ENCODE measurements at places on chromosomes 7 and 10.

DNA sequence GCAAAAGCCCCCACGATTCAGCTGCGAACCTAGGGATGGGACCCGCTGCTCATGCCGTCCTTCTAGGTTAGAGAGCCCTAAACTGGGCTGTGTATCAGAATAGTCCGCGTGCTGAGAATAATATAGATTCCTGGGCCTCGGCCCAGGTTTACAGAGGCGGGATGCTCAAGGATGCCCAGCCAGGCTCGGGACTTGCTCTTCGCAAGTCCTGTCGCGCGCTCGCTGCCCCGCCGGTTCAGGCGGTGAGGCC is 266 bp upstream of the STMP1 start:
- DNase-seq: no peak

GRCh38 chr10:12797471-12798262 is 203.8 kb downstream of the CCDC3 start:
- DNase-seq: no peak

DNA sequence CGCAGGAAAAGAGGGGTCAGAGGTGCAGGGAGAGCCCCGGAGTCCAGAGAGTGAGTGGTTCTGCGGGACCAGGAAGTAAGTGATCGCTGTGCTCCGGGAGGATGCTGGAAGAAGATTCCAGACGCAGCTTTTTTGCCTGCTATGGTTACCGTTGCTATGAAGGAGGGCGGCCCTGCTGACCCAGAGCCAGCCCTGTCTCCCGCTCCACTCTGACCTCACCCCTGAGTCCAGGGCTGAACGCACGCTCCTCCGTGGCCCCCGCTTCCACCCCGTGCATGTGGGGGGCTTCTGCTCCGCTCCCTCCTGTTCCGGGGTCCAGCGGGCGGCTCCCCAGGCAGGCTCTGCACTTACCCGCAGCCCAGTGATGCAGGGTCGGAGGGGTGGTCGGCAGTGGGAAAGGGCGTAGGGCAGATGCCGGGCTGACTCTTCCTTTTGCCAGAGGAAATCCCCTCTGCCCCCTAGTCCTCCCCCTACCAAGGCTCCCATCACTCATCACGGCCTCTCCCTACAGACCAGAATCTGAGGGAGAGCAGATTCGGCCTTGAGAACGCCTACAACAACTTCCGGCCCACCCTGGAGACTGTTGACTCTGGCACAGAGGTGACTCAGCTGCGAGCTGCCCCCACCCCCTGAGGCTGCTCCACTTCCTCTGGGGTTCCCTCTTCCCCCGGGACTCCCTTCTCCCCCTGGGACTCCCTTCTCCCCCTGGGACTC is 2.7 kb upstream of the MUC17 start:
- DNase-seq: peak; percentile 26

GRCh38 chr7:5646846-5647245 is 134.6 kb downstream of the RNF216 start:
- no peak for DNase-seq

DNA sequence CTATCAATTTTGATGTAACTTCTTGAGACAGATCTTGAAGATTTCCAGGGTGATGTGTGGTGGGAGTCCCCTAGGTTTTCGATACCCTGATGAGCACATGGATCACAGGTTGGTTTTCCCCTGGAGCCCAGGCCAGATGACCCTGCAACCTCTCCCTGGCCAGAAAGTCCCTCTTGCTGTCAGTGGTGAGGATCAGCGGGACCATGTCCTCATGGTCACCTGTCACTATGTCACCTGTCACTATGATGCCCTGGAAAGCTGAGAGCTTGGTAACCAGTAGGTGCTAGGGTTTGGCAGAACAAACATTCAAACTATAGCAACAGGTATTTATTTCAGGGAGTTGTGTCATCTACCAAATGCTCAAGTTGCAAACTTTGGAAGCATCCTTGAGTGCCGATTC is 197.9 kb downstream of the ARHGAP12 start:
- DNase-seq: no peak
